ENCODE measurements at places on chromosomes 4 and X. TPM values are rescaled to one million over a fixed set of nuclear protein-coding genes. Genes with fewer than 3 reads are reported as not detected.

DNA sequence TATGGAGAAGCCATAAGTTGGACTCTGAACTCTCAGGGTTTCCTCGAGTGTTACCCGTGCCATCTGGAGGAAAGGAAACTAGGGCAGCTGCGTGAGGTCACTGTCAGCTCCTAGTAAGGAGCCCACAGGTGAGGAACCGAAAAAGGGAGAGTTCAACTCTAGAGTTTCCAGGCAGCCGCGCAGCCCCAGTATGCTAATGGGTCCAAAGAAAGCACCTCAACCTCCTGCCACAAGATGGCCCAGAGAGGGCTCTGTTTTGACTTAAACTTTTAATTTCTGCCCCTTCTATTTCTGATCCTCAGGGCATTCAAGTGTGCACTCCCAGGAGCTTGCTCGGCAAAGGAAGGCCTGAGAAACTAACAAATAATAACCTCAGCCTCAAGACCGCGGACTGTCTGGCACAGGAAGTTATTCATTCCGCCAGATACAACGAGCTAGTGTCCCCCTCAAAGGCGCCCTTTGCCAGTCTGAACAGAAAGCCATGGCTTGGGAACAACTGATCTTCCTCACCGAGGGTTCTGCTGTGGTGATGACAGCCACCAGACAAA is 13.9 kb downstream of the SCARB2 start:
- peak; percentile 43 for DNase-seq

GRCh38 chrX:45697591-45697990 is 496.9 kb upstream of the DIPK2B start:
- peak; percentile 19 for DNase-seq

DNA sequence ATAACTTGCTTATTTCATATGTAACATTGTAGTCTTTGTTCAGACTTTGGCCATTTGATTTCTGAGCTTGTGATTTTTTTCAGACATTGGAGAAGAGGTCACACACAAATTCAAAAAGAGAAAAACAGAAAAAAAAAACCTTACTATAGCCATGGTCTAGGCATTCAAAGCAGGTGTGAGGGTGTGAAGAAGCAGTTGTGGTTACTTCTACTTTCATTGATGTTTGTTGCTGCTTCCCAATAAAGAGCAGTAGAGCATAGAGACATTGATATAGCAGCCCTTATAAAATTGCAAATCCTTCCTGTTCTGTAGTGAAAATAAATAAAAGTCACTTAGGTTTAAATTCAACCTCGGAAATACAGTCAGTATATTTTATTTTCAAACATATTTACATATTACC is 671.6 kb downstream of the GRXCR1 start:
- no peak for DNase-seq

DNA sequence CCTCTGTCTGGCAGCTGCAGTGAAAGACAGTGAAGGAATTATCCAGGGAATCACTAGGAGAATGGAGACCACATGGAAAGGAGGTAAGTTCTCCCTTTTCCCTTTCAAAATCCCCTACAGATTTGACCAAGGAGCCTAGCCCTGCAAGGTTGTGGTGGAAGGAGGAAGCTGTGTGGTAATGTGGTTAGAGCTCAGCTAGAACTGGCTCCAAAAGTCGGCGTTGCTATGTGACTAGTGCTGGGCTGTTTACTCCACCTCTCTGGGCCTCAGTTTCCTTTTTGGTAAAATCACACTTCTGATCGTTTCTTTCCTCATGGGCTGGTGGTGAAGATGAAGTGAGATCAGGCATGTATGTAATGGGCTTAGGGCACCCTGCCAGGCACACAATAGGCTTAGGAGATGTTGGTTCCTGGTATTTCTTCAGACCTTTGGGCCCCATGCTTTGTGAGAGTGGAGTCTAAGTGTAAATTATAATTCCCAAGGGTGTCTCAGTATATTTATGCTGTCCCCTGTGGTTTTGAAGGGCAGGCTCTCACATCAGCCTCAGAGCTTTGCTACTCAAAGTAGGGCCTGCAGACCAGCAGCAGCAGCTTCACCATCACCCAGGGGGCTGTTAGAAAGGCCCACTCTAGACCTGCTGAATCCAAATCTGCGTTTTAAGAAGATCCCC is 183.7 kb upstream of the BCOR start:
- no peak for DNase-seq

- no peak for DNase-seq
Observed at GRCh38 chr4:94574616-94575015, 122.9 kb downstream of the PDLIM5 start.

DNA sequence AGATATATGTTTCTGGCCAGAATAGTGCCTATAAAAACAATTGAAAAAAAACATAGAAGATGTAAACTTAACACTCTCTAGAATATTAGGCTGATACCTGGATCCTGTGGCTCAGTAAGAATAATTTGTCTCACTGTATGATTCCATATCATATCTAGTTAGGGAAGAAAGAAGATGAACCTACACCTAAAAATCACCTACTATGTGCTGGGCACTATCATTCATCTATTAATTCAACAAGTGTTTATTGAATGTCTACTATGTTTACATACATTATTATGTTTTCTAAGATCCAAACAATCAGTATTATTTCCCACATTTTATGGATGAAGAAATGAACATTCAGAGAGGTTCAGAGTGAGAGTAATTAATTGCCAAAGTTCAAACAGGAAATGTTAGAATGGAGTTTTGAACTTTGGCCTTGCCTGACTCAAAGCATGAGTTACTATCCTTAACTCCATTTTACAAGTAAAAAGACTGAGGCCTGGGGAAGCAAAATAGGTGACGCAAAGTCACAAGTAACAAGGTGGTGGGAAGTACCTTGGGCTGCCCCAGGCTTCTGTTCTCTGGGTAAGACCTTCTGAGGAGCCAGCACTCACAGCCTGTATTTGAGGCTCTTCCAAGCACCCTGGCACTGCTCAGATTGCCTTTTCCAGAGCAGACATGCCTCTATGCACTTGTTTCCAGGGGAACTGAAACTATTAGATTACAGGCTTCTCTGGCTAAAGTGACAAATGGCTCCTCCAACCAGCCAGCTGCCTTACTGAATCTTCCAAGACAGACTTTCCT is 111.1 kb upstream of the ACSL4 start:
- DNase-seq: peak; percentile 66

DNA sequence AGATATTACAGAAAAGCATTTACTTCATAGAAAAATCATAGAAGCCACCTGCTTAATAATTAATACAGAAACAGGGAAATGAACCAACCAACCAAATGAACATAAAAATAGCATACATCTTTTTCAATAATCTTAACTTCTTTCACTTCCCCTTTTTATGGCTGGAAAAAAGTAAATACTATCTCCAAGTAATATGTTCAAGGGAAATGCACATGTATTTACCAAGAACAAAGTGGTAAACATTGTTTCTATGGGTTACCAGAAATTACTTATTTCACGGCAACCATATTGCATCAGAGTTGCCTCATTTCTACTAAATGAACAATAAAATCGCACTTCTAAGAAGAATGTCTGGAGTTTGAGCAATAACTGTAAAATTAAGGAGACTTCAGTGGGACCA is 321.3 kb downstream of the TMA16 start:
- peak; percentile 5 for DNase-seq

DNA sequence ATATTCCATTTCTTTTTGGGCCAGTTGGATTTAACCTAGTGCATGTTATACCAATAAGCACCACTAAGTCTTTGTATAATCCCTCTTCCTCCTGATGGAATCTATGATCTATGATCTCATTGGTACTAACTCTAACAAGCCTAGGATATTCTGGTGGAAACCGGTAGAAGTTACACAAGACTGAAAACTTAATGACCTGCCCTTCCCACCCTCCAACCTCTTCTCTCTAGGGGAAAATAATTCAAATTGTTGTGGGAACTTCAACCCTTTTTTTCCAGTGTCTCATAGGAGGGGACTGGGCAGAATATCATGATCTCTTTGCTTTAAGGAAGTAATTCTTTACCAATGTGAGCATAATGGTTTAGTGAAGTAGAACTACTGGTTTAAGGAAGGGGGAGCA is 289.5 kb upstream of the BOD1L1 start:
- no peak for DNase-seq

GRCh38 chrX:102042372-102043325 is 82.8 kb upstream of the TCEAL2 start:
- DNase-seq: no peak

- DNase-seq: peak; percentile 60
Observed at GRCh38 chr4:127400276-127400675, 232.5 kb upstream of the INTU start.

GRCh38 chrX:6067600-6067999 is 161.1 kb downstream of the NLGN4X start:
- DNase-seq: peak; percentile 7

DNA sequence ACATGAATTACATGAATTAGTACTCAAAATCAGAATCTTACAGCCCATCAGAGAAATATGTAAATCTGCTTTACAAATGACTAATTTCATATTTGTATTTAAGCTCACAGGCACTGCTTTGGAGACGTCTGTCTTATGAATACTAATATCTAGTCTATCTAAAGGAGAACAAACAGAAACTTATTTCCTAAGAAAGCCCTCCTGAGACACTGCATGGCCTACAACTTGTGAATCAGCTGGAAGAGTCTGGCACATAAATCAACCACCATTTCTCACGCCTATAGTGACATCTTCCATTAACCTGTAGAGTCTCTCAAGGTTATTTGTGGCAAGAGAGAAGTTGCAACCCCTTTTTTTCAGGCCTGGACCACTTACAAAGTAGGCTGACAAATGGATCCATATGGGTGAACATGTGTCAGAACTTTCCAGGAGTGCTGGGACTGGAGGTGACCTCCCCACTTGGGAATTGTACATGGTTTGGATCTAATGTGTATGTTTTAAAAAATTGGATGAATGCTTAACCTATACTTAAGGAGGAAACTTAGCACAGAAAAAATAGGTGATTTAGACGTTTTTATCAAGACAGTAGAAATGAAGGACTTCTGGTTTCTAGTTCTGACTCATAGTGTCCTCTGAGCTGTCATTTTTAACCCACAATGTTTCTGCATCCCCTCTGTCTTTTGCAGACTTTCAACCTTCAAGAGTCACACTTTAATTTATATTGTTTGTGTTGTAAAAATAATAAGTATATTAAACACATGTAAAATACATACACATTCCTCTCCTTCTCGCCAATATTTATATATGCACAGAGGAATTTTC is 83.2 kb upstream of the ARHGAP24 start:
- DNase-seq: peak; percentile 76

DNA sequence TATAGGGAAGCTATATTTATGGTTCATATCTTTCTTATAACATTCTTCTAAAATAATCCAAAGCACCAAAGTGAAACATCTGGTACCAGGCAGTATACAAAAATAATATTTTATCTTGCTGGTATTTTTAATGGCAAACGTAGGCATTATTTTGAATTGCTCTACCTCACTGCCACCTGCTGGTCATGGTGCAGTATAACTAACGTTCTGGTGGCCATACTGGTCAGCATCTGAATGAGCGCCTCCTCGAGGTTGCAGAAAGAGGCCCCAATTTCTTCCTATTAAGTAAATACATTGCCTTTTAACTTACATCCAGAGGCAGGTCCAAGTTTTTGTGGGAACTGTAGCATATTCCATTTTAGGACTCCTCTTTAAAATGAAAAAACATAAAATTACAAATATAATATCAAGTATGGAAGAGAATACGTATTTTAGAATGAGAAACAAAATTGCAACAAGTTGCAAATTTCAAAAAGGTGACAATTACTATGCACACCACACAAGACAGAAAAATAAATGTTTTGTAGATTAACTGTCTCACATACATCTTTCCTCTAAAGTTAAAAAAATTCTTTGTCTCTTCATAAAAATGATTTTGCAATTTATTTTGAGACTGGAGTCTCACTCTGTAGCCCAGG is 22.9 kb upstream of the CWH43 start:
- DNase-seq: peak; percentile 80

GRCh38 chrX:39759526-39760224 is 338.1 kb downstream of the BCOR start:
- DNase-seq: peak; percentile 77

DNA sequence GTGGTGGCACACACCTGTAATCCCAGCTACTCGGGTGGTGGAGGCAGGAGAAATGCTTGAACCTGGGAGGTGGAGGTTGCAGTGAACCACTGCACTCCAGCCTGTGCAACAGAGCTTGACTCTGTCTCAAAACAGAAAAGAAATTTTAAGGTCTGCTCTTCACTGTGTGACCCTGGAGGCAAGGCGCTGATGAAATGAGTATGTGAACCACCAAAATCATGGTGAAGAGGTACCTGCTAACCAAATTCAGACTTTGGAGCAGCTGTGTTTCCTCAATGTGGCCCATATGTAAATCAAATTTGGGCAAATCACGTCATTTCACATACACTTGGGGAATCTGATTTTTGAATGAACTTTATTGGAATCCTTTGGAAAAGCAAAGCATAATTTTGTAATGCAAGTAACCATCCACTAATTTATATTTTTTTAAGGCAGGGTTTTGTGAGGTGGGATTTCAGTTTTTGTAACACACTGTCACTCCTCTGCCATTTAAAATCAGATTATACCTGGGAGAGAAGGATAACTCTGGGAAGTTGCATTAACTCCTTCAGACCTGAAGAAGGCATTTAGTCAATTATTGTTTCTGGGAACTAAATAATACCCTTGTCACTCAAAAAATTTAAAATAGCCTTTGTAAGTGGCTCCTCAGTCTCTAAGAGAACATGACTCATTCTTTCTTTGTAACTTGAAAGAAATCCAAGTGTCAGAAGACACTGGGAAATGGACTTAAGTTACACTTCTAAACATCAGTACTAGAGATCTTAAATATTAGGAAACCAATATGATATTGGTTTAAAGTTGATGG is 24.0 kb downstream of the DOCK11 start:
- DNase-seq: peak; percentile 79

DNA sequence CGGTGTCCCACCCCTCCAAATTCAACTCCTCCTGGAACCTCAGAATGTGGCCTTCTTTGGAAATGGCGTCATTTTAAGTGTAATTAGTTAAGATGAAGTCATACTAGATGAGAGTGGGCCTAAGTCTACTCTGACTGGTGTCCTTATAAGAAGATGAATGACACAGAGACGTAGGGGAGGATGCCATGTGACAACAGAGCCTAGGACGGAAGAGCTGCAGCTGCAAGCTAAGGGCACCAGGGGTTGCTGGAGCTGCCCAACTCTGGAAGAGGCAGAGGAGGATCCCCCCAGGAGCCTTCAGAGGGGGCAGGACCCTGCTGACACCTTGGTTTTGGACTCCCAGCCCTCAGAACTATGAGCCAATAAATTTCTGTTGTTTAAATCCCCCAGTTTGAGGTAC is 115.1 kb downstream of the STK32B start:
- DNase-seq: no peak

DNA sequence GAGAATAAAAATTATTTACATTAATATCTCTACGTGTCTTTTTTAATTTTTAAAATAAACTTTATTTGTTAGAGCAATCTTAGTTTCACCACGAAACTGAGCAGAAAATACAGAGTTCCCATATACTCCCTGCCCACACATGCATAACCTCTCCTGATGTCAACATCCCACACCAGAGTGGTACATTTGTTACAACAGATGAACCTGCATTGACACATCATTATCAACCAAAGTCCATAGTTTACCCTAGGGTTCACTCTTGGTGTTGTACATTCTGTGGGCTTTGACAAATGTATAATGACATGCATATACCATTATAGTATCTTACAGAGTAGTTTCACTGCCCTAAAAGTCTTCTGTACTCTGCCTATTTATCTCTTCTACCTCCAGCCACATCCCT is 110.6 kb upstream of the OTUD4 start:
- no peak for DNase-seq

Gene CABS1
- total RNA-seq: not detected

Gene NOP14
- total RNA-seq: 12.1 TPM

Gene DCAF8L2
- not detected for total RNA-seq

Gene PAGE3
- not detected for total RNA-seq

Measured in muscle of leg (tissue), 16 donors.